ENCODE measurements at places on chromosomes 11 and 22. TPM values are rescaled to one million over a fixed set of nuclear protein-coding genes. Genes with fewer than 3 reads are reported as not detected.

- H3K4me3 ChIP-seq = no peak overlapping the region
- H3K27me3 ChIP-seq = no peaks in the 10 kb centered on the region
- no peaks in the 10 kb centered on the region for H3K4me1 ChIP-seq
- no peak overlapping the region for H3K27ac ChIP-seq
- no peak for DNase-seq
- H3K36me3 ChIP-seq = no peaks in the 10 kb centered on the region
These were observed 19.2 kb downstream of the NTM start for GRCh38 chr11:131389582-131389981.

DNA sequence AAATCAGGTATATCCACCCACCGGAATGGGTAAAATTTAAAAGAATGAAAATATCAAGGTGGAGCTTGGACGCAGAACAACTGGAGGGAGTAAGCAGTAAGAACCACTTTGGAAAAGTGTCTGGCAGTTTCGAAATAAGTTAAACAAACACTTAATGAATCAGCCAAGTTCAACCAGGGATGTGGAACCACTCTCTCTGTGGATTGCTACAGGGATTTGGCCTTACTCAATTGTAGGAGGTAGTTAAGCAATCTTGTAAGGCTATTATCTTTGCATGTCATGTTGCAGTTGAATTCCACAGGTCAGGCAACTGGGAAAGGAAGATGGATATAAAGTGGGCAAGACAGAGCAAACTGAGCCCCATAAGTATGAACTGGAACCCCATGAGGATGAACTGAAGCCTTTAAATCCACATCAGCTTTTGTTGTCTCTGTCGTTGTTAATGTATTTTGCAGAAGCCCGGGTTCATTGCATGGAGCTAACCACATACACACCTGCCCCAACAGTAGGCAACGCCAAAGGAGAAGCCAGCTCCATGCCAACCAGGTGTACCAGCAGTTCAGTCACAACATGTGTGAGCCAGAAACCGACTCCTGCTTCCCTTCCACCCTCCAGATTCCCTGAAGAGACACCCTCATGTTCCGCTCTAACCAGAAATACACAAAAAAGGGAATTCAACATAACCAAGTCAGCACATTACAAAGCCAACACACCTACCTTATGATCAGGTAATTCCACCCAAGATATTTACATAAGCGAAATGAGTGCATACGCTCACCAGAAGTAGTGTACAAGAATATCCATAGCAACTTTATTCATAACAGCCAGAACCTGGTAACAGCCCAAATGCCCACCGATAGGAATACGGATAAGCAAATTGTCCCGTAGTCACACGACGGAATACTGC lies 8.0 kb upstream of the SLC43A3 start:
- no peaks in the 10 kb centered on the region for H3K4me1 ChIP-seq
- no peak for DNase-seq
- H3K27me3 ChIP-seq = no peaks in the 10 kb centered on the region
- H3K4me3 ChIP-seq = no peak overlapping the region

DNA sequence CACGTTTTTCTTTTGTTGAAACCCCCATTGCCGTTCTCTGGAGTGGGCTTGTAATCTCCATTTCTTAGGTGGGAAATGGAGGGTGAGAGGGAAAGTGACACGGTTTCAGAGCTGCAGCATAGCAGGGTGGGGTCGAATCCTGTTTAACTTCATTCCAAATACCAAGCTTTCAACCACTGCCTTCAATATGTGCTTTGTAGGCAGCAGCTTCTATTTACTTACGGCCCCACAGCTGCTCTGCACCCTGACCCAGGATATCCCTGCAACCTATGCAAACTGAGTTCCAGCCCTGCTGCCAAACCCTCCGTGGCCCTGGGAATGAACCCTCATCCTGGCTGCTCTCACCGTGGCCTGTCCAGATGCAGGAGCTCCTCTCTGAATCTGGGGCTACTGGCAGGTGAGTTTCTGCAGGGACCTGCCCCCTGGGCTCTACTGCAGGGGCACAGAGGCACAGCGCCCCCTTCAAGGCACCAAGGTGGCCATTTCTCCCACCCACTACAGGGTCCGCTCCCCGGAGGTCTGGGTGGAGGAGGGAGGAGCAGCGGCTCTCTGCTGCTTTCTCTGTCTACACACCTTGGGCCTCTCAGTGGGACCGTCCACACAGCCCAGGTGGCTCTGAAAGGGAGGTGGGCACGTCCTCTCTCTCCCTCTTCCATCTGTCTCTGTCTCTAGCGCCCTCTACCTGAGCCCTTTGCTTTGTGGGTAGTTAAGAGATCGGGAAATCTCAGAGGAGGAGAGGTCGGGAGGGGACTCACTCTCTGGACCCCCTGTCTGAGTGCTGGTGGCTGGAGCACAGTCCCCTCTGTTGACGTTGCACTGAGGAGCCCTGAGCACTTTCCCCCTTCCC lies 279.1 kb downstream of the BRD1 start:
- H3K27ac ChIP-seq = no peak overlapping the region
- no peak overlapping the region for H3K4me3 ChIP-seq
- H3K4me1 ChIP-seq = peaks cover 6% of the 10 kb centered on the region
- no peaks in the 10 kb centered on the region for H3K27me3 ChIP-seq

- no peak overlapping the region for H3K27ac ChIP-seq
- no peaks in the 10 kb centered on the region for H3K27me3 ChIP-seq
These were observed 9.1 kb downstream of the MMP10 start for GRCh38 chr11:102771351-102771750.

- H3K27ac ChIP-seq = no peak overlapping the region
- H3K36me3 ChIP-seq = no peaks in the 10 kb centered on the region
- peaks cover 4% of the 10 kb centered on the region for H3K27me3 ChIP-seq
- no peaks in the 10 kb centered on the region for H3K4me1 ChIP-seq
- H3K4me3 ChIP-seq = no peak overlapping the region
These were observed 52.3 kb downstream of the SHISAL1 start for GRCh38 chr22:44260216-44261035.

- peaks cover 12% of the 10 kb centered on the region for H3K4me1 ChIP-seq
- no peak overlapping the region for H3K4me3 ChIP-seq
- H3K27ac ChIP-seq = peak overlapping the region; percentile 65
- H3K27me3 ChIP-seq = no peaks in the 10 kb centered on the region
- no peaks in the 10 kb centered on the region for H3K36me3 ChIP-seq
These were observed 845.4 kb downstream of the OPCML start for GRCh38 chr11:132686886-132687285.

GRCh38 chr11:69791276-69792180 lies 16.4 kb upstream of the FGF4 start:
- no peak overlapping the region for H3K27ac ChIP-seq
- DNase-seq = no peak
- no peaks in the 10 kb centered on the region for H3K27me3 ChIP-seq
- H3K4me1 ChIP-seq = no peaks in the 10 kb centered on the region

DNA sequence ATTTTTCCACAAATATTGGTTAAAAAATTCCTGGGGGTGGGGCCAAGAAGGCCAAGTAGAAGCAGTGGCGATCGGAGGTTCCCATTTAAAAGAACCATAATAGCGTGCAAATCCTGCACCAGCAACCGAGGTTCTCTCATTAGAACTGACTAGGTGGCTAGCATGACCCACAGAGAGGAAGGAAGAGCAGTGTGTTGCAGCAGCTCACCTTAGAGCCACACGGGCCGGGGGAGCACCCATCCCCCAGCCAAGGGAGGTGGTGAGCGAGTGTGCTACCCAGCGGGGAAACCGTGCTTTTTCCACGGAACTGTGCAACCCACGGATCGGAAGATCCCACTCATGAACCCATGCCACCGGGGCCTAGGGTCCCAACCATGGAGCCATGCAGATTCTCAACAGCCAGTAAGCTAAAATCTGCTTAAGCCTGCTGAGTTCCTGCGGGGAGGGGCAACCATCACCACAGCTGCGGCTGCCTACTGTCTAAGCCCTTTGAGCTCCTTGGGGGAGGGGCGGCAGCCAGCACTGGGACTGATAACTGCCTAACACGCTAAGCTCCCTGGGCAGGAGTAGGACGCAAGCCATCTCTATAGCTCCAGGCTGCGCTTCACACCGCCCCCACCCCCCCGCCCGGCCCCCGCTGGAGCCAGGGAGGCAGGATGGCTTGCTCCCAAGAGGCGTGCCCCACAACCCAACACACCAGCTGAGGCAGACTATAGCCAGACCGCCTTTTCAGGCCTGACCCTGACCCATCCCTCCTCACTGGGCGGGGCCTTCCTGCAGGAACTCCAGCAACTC lies 21.0 kb upstream of the HTATIP2 start:
- H3K4me1 ChIP-seq = peaks cover 7% of the 10 kb centered on the region
- H3K27ac ChIP-seq = no peak overlapping the region
- no peaks in the 10 kb centered on the region for H3K36me3 ChIP-seq
- DNase-seq = no peak
- no peak overlapping the region for H3K4me3 ChIP-seq
- H3K27me3 ChIP-seq = peaks cover 11% of the 10 kb centered on the region

Gene SCGB2A2
- total RNA-seq = not detected

Gene ABTB2
- 1.5 TPM for total RNA-seq

Gene KCNK4
- not detected for total RNA-seq

Gene OR51I1
- 0.40 TPM for total RNA-seq

All from spleen (tissue), 13 donors.